ENCODE measurements at places on chromosomes 6 and 20.
A peak's percentile ranks its signal among the peaks of the same experiment; 100 is the strongest.

DNA sequence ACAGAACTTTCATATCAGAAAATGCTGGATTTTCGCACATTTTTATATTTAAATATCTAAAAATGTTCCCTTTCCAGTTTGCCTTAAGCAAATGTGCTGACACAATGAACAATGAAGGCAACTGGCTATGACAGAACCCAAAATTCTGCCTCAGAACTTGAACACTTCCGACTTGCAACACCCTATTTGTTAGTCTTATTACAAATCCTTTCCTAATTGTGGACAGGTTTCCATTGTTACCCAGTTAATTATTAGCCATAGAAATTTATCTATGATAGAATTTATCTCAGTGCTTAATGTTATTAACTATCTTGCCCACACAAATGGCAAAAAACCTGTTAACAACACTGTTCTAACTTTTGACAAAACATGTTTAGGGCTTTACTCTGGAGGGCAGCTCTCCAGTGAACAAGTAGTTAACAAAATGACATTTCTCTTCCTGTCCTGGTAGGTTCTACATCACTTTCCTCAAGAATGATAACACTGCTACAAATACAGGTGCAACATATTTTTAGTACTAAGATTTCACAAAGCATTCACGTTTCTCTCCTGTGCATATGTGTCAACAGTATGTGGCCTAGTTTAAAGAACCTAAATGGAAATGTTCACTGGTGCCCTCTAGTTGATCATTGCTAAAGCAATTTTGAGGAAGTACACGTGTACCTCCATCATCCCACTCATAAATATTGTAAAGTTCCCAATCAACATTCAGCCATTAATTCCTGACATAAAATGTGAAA is 58.4 kb downstream of the HIVEP2 start:
- DNase-seq: no peak

DNA sequence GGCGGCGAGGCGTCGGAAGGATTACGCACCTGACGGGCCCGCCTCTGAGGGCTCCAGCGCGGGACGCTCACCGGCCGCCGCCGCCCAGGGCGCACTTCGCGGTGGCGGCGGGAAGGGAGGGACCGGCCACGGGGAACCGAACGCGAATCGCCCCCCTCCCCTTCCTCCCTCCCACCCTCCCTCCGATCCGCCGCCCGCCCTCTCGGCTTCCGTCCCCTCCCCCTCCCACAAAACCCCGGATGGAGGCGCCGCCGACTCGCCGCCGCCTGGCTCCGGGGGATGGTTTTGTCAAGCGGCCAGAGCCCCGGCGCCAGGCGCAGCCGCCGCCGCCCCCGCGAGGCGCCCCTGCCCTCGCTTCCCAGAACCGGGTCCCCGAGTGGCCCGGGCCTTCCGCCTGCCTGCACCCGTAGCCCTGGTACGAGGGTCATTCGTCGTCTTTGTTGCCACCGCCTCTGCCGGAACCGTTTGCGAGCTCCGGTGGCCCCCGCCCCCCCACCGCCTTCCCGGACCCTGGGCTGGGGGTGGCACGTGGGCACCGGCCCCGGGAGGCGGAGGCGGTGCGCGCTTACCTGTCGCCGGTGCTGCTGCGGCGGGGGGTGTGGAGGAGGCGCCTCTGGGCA is 398 bp downstream of the ZBTB2 start:
- peak; percentile 86 for DNase-seq

DNA sequence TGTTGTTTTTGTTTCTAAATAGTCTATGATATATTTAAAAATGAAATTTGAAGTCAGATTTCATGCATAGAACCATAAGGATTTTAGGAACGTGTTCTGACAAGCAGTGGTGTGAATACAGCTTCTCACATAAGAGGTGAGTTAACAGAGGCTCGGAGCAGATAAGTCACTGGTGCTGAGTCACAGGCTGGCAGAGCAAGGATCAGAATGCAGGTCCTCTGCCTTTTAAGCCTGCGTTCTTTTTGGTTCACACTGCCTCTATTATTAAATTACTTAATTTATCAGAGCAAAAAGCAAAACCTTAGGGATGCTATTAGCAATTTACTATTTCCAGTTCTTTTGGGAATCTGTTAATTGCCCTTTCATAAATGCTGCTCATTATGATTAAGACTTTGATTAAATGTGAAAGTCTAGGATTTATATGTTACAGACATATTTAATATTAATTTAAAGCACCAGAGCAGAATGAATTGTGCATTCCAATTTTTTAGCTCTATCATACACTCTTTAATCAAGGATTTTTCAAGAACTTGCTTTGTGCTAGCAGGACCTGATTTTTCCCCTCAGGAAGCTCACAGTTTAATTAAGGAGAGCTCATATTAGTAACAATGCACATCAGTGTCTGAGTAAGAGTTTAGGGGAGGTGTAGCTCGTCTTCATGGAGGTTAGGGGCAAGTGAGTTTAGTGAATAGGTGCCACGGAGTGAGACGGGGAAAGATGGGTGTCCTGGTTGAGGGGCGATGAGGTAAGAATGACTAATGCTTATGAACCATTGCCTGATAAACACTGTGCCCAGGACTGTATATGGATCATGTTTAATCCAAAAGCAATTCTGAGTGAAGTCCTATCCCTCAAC is 212.7 kb upstream of the AGPAT4 start:
- DNase-seq: no peak

DNA sequence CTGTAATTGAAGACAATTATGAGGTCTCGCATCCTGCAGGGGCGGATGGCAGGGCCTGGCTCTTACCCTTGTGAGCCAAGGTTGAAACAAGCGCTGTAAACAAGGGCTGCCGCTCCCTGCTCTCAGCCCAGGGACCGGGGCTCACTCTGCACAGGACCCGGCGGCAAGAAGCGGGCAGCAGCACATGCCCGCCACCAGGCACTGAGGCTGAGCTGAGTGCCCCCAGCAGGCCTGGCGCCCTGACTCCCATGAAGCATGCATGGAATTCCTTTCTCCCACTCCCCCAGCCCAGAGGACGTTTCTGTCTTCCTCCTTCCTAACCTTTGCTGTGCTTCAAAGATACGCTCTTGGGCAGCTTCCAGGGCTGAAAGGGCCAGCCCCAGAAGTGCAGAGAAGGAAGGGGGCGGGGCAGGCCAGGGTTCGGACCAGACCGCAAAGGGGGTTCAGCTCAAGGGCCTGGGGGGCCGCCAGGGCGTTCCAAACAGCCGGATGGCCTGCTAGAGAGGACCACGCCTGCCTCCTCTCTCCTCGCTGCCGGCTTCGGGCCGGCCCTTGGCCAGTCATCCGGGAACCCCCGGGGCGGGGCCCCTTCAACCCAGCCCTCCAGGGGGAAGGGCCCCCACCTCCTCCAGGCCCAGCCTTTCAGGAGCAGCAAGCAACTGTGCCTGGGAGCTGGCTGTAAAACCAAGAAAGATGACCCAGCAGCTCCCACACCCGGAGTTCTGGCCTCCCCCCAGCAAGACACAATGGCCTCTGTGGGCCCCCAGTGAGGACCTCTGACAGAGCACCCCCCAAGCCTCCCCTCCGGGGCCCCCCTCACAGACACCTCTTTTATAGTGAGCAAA is 109.9 kb downstream of the NOL4L start:
- no peak for DNase-seq

GRCh38 chr6:113317442-113317841 is 539.7 kb upstream of the MARCKS start:
- DNase-seq: no peak

GRCh38 chr6:5524110-5524509 is 262.8 kb downstream of the FARS2 start:
- no peak for DNase-seq

DNA sequence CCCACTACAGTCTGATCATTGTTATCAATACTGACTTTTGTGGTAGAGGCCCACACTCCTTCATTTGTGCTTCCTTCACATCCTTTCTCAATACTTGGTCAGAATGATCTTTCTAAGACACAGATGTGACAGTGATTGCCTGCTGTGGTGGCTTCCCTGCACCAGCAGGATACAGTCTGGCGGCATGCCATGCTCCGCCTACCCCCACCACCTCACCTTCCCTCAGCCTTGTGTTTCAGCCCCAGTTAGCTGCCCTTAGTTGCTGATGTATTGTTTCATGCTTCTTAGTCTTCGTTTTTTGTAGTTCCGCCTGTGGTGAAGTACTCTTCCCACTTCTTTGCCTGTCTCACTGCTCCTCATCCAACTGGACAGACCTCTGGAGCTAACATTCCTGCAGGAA is 10.9 kb downstream of the LRRC1 start:
- DNase-seq: no peak

DNA sequence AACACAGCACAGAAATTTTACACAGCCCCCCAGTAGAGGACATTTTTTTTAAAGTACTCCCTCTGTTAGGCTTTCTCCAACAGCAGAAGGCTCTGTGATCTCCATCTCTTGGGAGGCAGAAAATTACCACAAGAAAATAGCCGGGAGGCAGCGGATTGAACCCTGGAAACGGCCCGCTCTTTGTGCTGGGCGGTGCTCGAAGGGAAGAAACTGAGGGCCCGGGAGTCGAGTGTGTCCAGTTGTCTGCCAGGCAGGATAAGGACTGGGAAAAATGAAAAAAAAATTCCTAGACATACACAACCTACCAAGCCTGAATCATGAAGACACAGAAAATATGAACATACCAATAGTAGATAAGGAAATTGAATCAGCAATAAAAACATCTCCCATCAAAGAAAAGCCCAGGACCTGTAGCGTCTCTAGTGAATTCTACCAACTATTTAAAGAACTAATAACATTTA is 31.5 kb downstream of the POM121L2 start:
- DNase-seq: no peak

DNA sequence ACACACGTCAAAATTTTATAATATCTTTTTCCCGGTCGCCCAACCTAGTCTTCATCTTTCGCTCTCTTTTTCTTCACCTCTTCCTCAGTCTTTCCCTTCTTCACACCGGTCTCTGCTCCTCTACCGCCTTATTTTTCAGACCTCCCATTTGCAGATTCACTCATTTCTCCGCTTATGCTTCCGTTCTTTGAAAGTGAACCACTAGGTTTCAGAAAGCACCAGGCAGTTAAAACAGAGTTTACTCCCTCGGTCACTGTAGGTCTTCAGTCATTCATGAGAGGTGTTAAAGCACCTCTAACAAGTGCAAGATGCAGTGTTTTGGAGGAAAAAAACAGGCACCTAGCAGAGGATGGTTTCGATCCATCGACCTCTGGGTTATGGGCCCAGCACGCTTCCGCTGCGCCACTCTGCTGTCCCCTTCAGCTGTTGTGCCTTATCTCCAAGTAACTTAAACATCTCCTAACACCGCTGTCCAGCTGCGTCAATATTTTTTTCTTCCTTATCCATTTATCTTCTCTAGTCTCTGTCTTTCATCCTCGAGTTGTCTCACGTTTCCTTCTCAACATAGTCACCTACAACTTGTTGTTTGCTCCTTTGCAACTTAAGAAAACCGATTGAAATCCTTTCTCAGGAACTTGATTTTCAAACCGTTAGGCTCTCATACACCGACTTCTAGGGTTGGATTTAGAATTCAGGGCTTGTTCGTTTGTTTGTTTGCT is 119.7 kb upstream of the ZNF184 start:
- peak; percentile 68 for DNase-seq

DNA sequence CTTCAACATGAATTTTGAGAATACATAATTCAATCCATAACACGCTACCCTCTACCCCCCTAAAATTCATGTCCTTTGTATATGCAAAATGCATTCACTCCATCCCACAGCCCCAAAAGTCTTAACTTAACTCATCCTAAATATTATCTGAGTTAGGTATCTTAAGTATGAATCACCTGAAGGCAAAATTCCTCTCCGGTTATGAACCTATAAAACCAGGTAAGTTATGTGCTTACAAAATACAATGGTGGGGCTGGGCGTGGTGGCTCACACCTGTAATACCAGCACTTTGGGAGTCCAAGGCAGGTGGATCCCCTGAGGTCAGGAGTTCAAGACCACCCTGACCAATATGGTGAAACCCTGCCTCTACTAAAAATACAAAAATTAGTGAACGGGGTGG is 23.5 kb upstream of the PRSS35 start:
- DNase-seq: no peak

- no peak for DNase-seq
These were observed 103.2 kb upstream of the EMILIN3 start for GRCh38 chr20:41469868-41470267.

GRCh38 chr6:37783025-37783855 is 36.3 kb upstream of the ZFAND3 start:
- no peak for DNase-seq

DNA sequence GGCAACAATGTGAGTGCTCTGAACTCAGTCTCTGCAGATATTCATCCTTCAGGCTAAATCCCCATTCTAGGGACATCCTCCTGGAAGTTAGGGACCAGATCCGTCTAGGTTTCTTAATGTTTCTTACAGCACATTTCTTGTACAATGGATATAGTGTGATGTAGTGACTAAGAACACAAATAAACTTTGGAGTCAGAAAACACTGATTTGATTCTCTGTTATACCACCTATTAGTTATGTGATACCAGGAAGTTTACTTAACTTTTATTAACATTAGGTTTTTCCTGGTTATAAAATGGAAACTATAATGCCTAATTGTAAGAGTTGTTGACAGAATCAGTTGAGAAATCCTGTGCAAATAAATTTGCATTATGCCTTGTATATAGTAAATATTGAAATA is 57.6 kb upstream of the KCNQ5 start:
- DNase-seq: no peak

- DNase-seq: no peak
These were observed 188.8 kb downstream of the FARS2 start for GRCh38 chr6:5450073-5450472.

- no peak for DNase-seq
These were observed 105.8 kb downstream of the LMBRD1 start for GRCh38 chr6:69690986-69691385.

- DNase-seq: no peak
These were observed 368.5 kb downstream of the MAFB start for GRCh38 chr20:40320517-40321011.

GRCh38 chr6:17100806-17101205 is 1.0 kb upstream of the STMND1 start:
- no peak for DNase-seq

GRCh38 chr20:48205281-48205782 is 420.1 kb upstream of the SULF2 start:
- no peak for DNase-seq

GRCh38 chr6:16095180-16095579 is 33.7 kb upstream of the MYLIP start:
- DNase-seq: no peak

GRCh38 chr6:75065523-75065922 is 140.3 kb downstream of the COL12A1 start:
- DNase-seq: no peak

GRCh38 chr6:110355727-110356126 is 2.4 kb downstream of the METTL24 start:
- DNase-seq: no peak

- no peak for DNase-seq
These were observed 14.6 kb upstream of the RIPOR2 start for GRCh38 chr6:24950218-24950941.

DNA sequence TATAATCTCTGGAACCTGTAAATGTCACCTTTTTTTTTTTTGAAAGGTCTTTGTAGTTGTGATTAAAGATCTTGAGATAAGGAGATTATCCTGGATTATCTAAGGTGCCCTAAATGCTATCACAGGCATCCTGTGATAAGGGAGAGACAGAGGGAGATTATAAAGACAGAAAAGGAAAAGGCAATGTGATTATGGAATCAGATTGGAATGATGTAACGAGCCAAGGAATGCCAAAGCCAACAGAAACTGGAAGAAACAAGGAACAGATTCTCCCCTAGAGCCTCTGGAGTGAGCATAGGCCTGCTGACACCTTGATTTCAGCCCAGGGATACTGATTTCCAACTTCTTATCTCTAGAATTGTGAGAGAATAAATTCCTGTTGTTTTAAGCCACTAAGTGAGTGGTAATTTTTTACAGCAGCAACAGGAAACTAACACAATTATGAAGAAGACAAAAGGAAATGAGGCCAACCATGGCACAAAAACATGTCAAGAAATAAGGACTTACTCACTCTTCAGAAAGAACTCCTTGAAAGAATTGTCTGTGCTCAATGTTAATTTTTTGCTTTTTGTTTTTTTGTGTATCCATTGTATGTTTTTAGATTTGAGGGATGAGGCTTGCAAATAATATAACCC is 82.7 kb downstream of the CFAP61 start:
- DNase-seq: no peak

All from activated CD8-positive, alpha-beta T cell treated with anti-CD3 and anti-CD28 coated beads, Interleukin-2, amount 10 ng/mL, durations not matched to agents 7 days and 5 days (primary cell).